ENCODE measurements at places on chromosomes 3 and 15. TPM values are rescaled to one million over a fixed set of nuclear protein-coding genes. Genes with fewer than 3 reads are reported as not detected.

NEIL1 gene
- 8.9 TPM for total RNA-seq

DNA sequence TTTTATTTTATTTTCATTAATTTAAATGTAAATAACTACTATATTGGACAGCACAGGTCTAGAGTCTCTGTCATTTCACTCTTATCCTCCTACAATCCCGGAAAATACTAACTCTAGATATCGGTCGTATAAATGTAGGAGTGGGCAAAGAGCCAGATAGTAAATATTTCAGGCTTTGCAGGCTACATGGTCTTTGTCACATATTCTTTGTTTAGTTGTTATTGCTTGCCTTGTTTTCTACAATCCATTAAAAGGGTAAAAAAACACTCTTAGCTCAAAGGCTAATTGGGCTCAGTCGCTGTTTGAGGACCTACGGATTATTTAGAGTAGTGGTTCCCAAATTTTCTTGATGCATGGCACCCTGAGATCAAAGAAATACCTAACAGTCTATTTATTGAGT lies 1.7 kb downstream of the KNL1 start:
- no peak for DNase-seq

LDHAL6B gene
- not detected for total RNA-seq

DNA sequence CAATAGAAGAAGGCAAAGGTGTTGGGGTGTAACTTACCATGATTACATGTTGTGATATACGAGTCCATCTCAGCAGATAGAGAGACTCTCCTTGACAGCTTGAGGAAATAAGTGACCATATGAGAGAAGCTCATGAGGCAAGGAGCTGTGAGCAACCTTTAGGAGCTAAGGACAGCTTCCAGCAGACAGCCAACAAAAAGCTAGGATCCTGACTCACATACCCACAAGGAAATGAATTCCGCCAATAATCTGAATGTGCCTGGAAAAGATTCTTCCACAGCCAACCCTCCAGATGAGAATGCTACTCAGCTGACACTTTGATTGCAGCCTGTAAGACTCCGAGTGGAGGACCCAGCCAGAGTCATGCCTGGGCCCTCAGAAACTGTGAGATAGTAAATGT lies 339.6 kb upstream of the TPRG1 start:
- DNase-seq = no peak

DNA sequence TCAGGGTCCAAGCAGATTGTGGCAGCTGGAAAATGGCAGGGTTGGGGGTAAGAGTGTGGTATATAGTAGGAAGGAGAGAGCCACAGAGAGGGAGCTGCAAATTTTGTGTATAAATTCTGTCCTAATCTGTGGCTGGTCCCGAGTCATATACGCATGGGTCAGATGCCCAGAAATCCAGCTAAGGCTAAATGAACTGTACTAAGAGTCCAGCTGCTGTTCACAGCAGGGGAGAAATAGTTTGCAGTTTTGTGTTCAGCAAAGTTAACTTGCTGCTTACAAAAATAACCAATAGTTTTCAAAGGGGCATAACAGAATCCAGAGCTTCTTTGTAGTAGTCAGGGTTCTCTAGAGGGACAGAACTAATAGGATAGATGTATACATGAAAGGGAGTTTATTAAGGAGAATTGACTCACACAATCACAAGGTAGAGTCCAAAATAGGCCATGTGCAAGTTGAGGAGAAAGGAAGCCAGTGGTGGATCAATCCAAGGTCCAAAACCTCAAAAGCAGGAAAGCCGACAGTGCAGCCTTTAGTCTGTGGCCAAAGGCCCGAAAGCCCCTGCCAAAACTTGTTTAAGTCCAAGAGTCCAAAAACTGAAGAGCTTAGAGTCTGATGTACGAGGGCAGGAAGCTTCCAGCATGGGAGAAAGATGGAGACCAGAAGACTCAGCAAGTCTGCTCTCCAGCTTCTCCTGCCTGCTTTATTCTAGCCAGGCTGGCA lies 146.1 kb upstream of the KBTBD8 start:
- no peak for DNase-seq

UBE2Q2 gene
- total RNA-seq = 29.1 TPM
